Osteocyte (in vitro differentiated cells): ENCODE measurements at places on chromosomes 1 and 21. TPM values are rescaled to one million over a fixed set of nuclear protein-coding genes. Genes with fewer than 3 reads are reported as not detected.

Gene SPATA46
- total RNA-seq = not detected in 2 replicates

GRCh38 chr1:173222149-173223030 is 15.3 kb upstream of the TNFSF4 start:
- no peak for DNase-seq

DNA sequence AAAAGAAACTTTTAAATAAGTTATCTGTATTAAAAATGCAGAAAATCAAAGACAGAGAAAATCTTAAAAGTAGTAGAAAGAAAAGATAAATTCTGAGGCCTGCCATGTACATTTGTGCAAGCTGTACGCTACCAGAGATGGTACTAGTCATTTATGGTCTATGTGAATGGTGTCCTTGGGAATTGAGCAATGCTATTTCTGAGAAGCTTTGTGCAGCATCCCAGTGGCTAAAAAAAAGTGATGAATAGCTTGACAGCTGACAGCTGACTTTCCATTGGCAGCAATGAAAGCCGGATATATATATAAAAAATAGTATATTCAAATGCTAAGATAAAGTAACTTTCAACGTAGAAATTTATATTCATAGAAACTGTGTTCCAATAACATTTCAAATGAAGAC is 58.8 kb upstream of the KCTD3 start:
- no peak for DNase-seq

Gene PLEKHA6
- 0.24 and 0.26 TPM in 2 replicates for total RNA-seq

Gene PLA2G2F
- total RNA-seq = not detected in 2 replicates

DNA sequence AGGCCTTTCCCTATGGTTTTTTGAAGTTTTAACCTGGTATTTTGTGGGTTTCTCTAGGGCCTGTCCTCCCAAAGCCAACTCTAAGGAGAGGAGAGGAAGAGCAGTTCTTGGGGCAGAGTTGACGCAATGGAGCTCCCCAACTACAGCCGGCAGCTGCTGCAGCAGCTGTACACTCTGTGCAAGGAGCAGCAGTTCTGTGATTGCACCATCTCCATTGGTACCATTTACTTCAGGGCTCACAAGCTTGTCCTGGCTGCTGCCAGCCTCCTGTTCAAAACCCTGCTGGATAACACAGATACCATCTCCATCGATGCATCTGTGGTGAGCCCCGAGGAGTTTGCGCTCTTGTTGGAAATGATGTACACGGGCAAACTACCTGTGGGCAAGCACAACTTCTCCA is 38.2 kb downstream of the ZBTB40 start:
- no peak for DNase-seq

- no peak for DNase-seq
Observed at GRCh38 chr1:5238351-5239130, 584.1 kb downstream of the AJAP1 start.

- DNase-seq = no peak
Observed at GRCh38 chr1:182169203-182169602, 107.7 kb upstream of the ZNF648 start.

Gene LYPLA2
- 39.2 and 39.9 TPM in 2 replicates for total RNA-seq

Gene CHML
- 12.7 and 14.2 TPM in 2 replicates for total RNA-seq

Gene ARV1
- total RNA-seq = 16.2 and 17.1 TPM in 2 replicates

- DNase-seq = no peak
Observed at GRCh38 chr21:46527801-46528200, 69.1 kb downstream of the DIP2A start.

DNA sequence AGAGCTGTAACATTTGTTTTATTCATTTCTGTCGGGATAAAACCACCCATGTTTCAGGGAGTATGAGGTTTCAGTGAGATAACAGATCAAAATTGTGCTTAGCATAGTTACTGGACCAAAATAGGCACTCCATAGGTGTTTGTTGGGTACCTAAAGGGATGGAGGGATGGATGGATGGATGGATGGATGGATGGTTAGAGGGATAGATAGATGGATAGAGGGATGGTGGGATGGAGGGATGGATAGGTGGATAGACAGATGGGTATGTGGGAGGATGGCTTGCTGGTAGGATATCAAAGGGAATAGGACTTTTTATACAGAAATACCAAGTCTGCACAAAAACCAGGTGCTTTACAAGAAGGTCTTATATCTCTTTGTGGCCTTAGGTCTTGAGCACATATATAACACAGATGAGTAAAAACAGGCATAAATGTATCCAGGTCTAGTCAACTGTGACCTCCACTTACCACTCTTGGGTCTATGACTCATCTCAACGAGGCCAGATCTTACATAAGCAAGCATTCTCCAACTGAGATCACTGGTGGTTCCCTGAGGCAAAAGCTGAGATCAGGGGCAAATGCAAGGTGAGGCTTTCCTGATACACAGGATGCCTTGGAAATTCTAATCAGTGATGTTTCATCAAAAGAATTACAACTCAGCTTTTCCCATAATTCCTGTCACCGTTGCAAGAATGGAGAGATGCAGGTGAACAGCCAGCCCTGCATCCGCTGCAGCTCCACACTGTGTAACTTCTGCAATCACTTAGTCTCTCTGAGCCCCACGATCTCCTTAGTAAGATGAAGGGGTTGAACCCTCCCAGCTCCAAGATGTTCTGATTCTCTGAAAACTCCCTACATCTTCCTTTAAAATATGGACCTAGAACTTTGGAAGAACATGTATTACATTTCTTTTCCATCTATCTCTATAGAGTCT is 32.0 kb downstream of the PTAFR start:
- no peak for DNase-seq

Gene HCRTR1
- 0.50 and 0.73 TPM in 2 replicates for total RNA-seq
